Hepatocyte (in vitro differentiated cells): ENCODE measurements at places on chromosomes 16 and 17. TPM values are rescaled to one million over a fixed set of nuclear protein-coding genes. Genes with fewer than 3 reads are reported as not detected.
A peak's percentile ranks its signal among the peaks of the same experiment; 100 is the strongest.

The GRAPL gene
- not detected in 2 replicates for total RNA-seq

The PDIA2 gene
- total RNA-seq, result 0.08 TPM in 1 of 2 replicates, not detected in the other

The TCAP gene
- total RNA-seq, result 0.90 and 1.0 TPM in 2 replicates

The DOC2B gene
- total RNA-seq, result 1.4 and 1.6 TPM in 2 replicates

DNA sequence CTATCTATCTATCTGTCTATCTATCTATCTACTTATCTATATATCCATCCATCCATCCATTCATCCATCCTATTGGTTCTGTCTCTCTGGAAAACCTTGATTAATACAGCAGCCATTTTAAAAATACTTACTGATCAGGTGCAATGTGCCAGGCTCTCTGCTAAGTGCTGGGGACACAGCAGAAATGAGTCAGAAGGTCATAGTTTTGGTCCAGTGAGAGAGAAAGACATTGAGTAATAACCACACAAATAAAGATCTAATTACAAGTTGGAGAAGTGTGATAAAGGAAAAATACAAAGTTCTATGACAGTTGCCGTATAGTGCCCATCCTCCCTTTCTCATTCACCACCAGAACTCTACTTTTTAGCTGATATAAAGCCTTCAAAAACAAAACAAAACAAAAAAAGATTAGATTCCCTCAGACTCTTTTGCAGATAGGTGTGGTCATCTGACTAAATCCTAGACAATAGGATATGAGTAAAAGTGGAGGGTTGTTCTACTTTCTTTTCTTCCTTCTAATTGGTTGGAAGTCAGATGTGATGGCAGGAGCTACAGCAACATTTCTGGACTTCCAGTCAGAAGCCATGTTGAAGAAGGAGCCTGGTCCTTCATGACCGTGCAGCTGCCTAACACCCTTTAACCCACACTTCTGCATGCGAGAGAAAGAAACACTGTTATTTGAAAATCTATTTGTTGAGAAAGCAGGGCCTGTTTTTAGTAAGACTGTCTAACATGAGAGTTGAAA, 72.0 kb upstream of the TOX3 start:
- DNase-seq, result no peak

DNA sequence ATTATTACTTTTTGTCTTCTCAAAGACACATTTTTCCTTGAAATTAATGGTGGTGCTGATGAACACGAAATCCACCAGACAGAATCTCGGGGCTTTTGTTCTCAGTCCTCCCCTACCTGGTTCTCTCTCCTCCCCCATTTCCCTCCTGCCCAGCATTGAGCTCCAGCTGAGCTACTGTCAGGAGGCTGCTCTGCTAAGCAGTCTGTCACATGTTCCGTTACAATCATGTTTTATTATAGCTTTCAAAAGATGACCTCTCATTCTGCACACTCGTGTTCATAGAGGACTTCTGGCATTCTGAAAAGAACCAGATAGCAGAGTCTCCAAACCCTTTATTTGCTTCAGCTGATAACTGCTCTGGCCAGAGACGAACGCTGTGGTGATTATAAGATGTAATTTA, 732.5 kb upstream of the RBFOX1 start:
- DNase-seq, result no peak

DNA sequence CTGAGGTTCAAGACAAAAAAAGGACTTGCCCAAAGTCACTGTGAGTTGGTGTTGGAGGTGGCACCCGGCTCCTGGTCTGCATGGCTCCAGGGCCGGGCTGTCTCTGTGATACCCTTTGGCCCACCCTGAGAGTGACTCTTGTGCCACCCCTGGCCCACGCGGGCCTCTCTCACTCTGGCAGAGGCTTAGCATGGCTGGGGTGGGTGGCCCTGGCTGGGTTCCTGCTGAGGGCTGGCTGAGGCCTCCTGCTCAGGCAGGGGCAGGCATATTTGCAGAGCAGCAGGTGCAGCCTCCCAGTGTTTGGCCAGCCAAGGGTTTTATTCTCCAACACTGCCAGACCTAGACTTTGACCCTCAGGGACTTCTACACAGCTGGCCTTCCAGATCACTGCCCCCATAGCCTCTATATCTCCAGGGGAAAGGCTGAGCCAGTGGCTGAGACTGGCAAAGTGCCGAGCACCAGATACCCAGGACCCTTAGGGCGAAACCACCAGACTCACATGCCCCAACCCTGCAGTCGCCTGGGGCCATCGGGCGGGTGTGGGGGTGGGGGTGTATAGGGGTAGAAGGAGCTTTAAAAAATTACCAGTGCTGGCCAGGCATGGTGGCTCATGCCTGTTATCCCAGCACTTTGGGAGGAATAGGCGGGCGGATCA, 21.5 kb upstream of the ADGRG1 start:
- DNase-seq, result peak; percentile 73

DNA sequence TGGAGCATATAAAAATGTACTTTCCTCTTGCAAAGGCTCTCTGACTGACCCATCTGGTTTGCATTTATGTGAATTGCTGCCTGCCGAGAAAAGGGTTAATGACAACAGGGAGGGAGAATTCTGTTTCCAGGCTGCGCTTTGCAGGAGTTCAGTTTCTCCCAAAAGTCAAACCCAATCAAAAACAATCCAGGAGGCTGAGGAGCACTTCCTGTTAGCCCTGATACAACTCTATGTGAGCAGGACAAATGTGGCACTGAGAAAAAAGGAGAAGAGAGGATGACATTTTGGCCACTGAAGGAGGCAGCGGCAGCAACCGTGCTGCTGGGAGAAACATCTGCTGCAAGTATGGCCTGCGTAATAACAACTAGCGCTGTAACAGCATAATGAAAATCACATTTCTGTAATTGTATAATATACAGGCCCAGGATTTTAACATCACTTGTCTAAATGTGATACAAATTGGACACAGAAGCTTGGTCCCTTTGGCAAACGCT, 26.8 kb upstream of the ELAC2 start:
- DNase-seq, result no peak
